ENCODE measurements at places on chromosomes 1 and 21. TPM values are rescaled to one million over a fixed set of nuclear protein-coding genes. Genes with fewer than 3 reads are reported as not detected.

- no peak for DNase-seq
- no peak overlapping the region for H3K27ac ChIP-seq
- no peaks in the 10 kb centered on the region for H3K36me3 ChIP-seq
- no peaks in the 10 kb centered on the region for H3K4me1 ChIP-seq
Measured at GRCh38 chr1:5976231-5976630, 16.0 kb downstream of the NPHP4 start.

- H3K4me3 ChIP-seq: no peak overlapping the region
- H3K4me1 ChIP-seq: peaks cover 52% of the 10 kb centered on the region
- H3K27me3 ChIP-seq: no peaks in the 10 kb centered on the region
- peak overlapping the region; percentile 67 for H3K27ac ChIP-seq
- no peaks in the 10 kb centered on the region for H3K36me3 ChIP-seq
Measured at GRCh38 chr1:203289281-203289981, 15.9 kb upstream of the BTG2 start.

DNA sequence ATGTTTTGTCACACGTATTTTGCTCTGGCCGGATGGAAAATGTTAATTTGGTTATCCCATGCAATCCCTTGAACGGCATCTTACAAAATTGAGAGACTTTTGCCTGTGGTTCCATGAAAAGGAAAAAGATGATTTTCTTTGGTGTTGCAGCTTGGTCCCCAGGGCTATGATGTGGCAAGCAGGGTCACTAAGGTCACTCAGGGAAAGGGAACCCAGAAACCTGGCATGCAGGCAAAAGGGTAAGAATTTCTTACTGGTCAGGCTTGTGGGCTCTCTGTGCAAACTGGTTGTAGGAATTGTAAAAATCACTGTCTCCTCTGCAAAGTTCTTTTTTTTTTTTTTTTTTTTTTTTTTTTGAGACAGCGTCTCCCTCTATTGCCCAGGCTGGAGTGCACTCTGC is 48.4 kb upstream of the NBPF3 start:
- no peaks in the 10 kb centered on the region for H3K27me3 ChIP-seq
- no peak overlapping the region for H3K27ac ChIP-seq
- DNase-seq: no peak
- no peaks in the 10 kb centered on the region for H3K36me3 ChIP-seq
- H3K4me1 ChIP-seq: no peaks in the 10 kb centered on the region

Gene MARK1
- 2.6 TPM for polyA plus RNA-seq

DNA sequence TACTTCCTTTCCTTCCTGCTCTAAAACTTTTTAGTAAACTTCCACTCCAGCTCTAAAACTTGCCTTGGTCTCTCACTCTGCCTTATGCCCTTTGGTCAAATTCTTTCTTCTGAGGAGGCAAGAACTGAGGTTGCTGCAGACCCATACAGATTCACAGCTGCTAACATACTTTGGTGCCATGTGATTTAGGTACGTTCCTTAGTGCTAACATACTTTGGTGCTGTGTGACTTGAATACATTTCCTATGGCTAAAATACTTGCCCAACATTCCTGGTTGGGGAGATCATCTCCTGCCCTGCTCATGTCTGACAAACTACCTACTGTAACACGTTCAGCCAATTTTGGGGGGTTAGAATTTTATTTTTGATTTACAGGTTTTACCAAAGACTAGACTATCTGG is 6.8 kb upstream of the ZBTB40 start:
- no peak overlapping the region for H3K27ac ChIP-seq
- no peaks in the 10 kb centered on the region for H3K27me3 ChIP-seq
- no peak for DNase-seq
- H3K4me3 ChIP-seq: no peak overlapping the region

GRCh38 chr1:3172431-3173380 is 103.7 kb downstream of the PRDM16 start:
- DNase-seq: no peak
- no peaks in the 10 kb centered on the region for H3K36me3 ChIP-seq
- no peaks in the 10 kb centered on the region for H3K27me3 ChIP-seq
- no peak overlapping the region for H3K27ac ChIP-seq
- peaks cover 28% of the 10 kb centered on the region for H3K4me1 ChIP-seq
- H3K4me3 ChIP-seq: no peak overlapping the region

GRCh38 chr1:112997781-112998180 is 41.8 kb upstream of the SLC16A1 start:
- no peaks in the 10 kb centered on the region for H3K27me3 ChIP-seq
- no peaks in the 10 kb centered on the region for H3K4me1 ChIP-seq
- no peak overlapping the region for H3K27ac ChIP-seq
- H3K36me3 ChIP-seq: no peaks in the 10 kb centered on the region
- no peak overlapping the region for H3K4me3 ChIP-seq
- no peak for DNase-seq

Gene ITLN2
- polyA plus RNA-seq: not detected

Gene MYOG
- polyA plus RNA-seq: not detected

GRCh38 chr1:41546833-41547135 is 62.3 kb upstream of the EDN2 start:
- H3K27me3 ChIP-seq: no peaks in the 10 kb centered on the region
- H3K4me3 ChIP-seq: no peak overlapping the region
- H3K4me1 ChIP-seq: no peaks in the 10 kb centered on the region

DNA sequence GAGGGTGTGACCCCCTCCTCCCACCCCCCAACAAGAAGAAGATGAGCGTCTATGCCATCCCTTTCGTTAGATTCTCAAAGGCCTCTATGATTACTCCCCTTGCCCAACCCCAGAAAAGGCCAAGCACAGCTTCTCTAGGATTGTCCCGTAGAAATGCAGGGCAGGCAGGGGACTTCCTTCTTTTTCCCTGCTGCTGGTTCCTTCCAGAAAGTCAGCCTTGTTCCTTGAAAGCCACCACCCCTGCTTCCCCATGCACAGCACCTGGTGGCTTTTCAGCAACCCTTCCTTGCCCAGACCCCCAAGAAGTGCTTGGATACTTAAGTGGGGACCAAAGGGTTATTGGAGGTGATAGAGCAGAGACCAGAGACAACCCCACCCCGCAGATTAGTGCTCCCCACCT is 75.1 kb downstream of the ARHGEF10L start:
- DNase-seq: no peak
- H3K36me3 ChIP-seq: peaks cover 10% of the 10 kb centered on the region
- no peaks in the 10 kb centered on the region for H3K27me3 ChIP-seq
- no peak overlapping the region for H3K4me3 ChIP-seq

DNA sequence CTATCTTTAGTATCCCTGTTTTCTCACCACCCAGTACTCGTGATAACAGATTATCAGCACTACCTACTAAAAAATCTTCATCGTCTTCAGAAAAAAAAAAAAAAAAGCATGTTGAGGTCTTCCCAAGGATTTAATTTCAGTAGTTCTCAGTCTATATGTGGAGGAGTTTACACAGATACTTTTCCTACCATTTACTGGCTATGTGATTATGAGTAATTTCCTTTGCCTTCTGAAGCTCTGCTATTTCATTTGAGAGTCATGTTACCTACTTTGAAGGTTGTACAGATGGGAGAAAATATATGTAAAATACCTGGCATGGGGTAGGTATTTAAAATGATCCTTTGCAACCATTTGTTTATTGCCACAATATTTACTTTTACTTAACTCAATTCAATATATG is 399.7 kb downstream of the NEGR1 start:
- H3K4me3 ChIP-seq: no peak overlapping the region
- no peaks in the 10 kb centered on the region for H3K4me1 ChIP-seq
- no peaks in the 10 kb centered on the region for H3K36me3 ChIP-seq
- DNase-seq: no peak
- H3K27ac ChIP-seq: no peak overlapping the region

GRCh38 chr1:7589080-7589735 is 181.9 kb upstream of the VAMP3 start:
- H3K4me1 ChIP-seq: peaks cover 9% of the 10 kb centered on the region
- no peak overlapping the region for H3K27ac ChIP-seq
- no peaks in the 10 kb centered on the region for H3K27me3 ChIP-seq
- no peaks in the 10 kb centered on the region for H3K36me3 ChIP-seq
- no peak for DNase-seq

DNA sequence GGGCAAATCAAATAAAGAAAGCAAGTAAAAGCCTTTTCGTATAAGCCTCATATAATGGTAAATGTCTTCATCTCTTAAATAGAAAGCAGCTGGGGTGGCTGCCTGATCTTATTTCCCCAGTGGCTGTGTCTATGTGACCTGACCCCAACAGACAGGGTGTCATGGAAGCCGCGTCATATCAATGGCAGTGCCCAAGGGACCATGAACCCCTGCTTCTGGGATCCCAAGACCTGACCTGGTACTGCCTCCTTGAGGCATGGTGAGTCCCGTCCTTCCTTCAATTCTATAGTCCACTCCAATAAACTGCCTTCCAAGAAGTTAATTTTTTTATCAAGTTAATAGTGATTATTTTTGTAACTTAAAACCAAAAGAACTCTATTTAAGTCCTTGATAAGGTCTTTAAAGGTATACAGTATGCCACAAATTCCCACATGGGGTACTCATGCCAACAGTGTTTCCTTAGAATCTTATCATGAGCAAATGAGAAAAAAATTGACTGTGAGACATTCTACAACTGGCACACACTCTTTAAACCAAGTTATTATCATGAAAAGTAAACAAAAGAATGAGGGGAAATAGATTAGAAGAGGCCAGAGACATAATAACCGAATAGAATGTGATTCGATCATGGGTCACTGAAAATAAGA is 104.6 kb downstream of the ADSS2 start:
- H3K4me1 ChIP-seq: no peaks in the 10 kb centered on the region
- H3K36me3 ChIP-seq: no peaks in the 10 kb centered on the region
- H3K27me3 ChIP-seq: no peaks in the 10 kb centered on the region
- H3K27ac ChIP-seq: no peak overlapping the region
- DNase-seq: no peak
- no peak overlapping the region for H3K4me3 ChIP-seq

Gene PROX1
- 2.6 TPM for polyA plus RNA-seq

DNA sequence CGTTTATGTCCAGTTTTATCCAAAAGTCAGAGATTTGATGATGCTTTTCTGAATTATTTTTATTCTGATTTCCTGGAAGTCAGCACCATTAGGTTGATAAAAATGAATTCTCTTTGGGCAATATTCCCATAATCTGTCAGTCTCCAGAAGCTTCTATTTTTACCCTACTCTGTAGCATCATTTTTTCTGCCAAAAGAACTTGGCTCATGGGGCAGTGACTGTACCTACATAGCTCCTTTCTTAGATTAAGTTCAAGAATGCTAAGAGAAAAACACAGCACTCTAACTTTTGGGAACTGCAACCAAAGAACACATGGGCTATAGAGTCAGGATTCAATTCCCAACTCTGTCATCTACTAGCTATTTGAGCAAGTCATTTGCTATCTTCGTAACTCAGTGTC is 152.9 kb downstream of the BARHL2 start:
- H3K27ac ChIP-seq: no peak overlapping the region
- no peak for DNase-seq
- H3K27me3 ChIP-seq: no peaks in the 10 kb centered on the region
- no peak overlapping the region for H3K4me3 ChIP-seq
- H3K36me3 ChIP-seq: no peaks in the 10 kb centered on the region
- H3K4me1 ChIP-seq: no peaks in the 10 kb centered on the region

Gene BTBD8
- 3.5 TPM for polyA plus RNA-seq

DNA sequence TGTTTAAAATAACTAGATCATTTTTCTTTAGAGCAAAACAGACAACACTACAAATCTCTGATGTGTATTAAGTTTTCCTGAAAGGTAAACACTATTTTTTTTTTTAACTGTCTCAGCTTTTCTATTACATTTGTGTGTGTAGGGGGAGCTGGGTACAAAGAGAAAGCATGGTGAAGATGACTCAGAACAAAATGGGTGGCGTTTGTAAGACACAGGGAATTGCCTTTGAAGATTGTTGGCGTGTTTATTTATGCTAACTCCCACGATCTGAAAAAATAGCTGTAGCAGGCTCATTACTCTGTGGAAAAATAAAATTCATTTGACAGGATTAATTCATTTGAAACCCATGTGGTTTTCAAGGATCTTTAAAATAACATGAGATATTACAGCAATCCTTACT is 285.1 kb downstream of the RYR2 start:
- no peaks in the 10 kb centered on the region for H3K4me1 ChIP-seq
- DNase-seq: no peak
- H3K36me3 ChIP-seq: no peaks in the 10 kb centered on the region

DNA sequence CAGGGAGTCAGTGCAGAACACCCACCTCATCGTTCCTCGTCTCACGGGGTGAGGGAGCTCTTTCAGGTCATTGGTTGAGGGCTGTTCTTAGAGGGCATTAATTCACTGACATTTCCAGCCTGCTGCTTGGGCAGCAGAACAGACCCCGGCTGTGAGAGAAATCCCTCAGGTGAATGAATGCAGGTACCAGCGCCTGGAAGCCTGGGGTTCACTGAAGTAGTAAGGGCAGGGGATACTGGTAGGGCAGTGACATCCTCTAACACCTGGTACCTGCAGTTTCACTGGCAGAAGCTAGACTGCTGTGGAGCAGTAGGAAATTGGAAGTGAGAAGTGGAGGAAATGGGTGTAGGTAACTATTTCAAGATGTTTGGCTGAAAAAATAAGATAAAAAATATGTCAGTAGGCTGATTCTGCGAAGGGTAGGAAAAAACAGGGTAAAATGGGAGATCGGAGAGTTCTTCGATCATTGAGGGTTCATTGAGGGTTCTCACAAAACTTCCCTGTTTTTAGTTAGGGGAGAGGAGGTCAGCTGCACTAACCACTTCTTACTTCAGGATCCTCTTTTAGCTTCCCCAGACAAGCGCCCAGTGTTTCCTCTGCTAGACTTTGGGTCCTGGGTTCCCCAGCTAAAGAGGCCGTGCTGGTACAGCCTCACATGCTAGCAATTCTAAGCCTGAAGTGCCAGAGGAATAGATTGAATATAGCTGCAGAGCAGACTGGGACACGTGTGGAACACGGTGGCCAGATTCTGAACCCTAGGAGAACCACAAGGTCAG is 55.2 kb downstream of the RNF220 start:
- peaks cover 16% of the 10 kb centered on the region for H3K27me3 ChIP-seq
- no peaks in the 10 kb centered on the region for H3K36me3 ChIP-seq
- no peak overlapping the region for H3K4me3 ChIP-seq
- no peaks in the 10 kb centered on the region for H3K4me1 ChIP-seq

GRCh38 chr1:51488372-51489050 is 30.6 kb downstream of the EPS15 start:
- H3K4me3 ChIP-seq: no peak overlapping the region
- H3K27ac ChIP-seq: peak overlapping the region; percentile 2
- H3K36me3 ChIP-seq: no peaks in the 10 kb centered on the region
- H3K27me3 ChIP-seq: no peaks in the 10 kb centered on the region
- peaks cover 46% of the 10 kb centered on the region for H3K4me1 ChIP-seq

Gene NBPF19
- 1.8 TPM for polyA plus RNA-seq

- H3K36me3 ChIP-seq: no peaks in the 10 kb centered on the region
- H3K27ac ChIP-seq: no peak overlapping the region
- no peaks in the 10 kb centered on the region for H3K27me3 ChIP-seq
- no peak overlapping the region for H3K4me3 ChIP-seq
- no peaks in the 10 kb centered on the region for H3K4me1 ChIP-seq
Measured at GRCh38 chr1:211619033-211619996, 40.4 kb upstream of the SLC30A1 start.

Gene DNASE2B
- 0.10 TPM for polyA plus RNA-seq

GRCh38 chr1:33299461-33300155 is 21.3 kb downstream of the A3GALT2 start:
- no peaks in the 10 kb centered on the region for H3K4me1 ChIP-seq
- peak overlapping the region; percentile 32 for H3K27ac ChIP-seq
- no peak overlapping the region for H3K4me3 ChIP-seq
- peaks cover 25% of the 10 kb centered on the region for H3K36me3 ChIP-seq

Gene AIRE
- polyA plus RNA-seq: 0.10 TPM

GRCh38 chr1:3372317-3372716 is 82.1 kb upstream of the ARHGEF16 start:
- no peak overlapping the region for H3K4me3 ChIP-seq
- peaks cover 4% of the 10 kb centered on the region for H3K27me3 ChIP-seq
- H3K27ac ChIP-seq: no peak overlapping the region
- H3K36me3 ChIP-seq: no peaks in the 10 kb centered on the region
- no peaks in the 10 kb centered on the region for H3K4me1 ChIP-seq
- DNase-seq: no peak

GRCh38 chr1:75132242-75132811 is 1.9 kb upstream of the LHX8 start:
- no peaks in the 10 kb centered on the region for H3K36me3 ChIP-seq
- no peak for DNase-seq
- H3K4me1 ChIP-seq: peaks cover 18% of the 10 kb centered on the region
- peaks cover 99% of the 10 kb centered on the region for H3K27me3 ChIP-seq

Gene COL8A2
- 0.66 TPM for polyA plus RNA-seq

Gene LRRC71
- 1.2 TPM for polyA plus RNA-seq
